Fibroblast of lung (primary cell): ENCODE measurements at places on chromosomes 7 and 10. TPM values are rescaled to one million over a fixed set of nuclear protein-coding genes. Genes with fewer than 3 reads are reported as not detected.
A peak's percentile ranks its signal among the peaks of the same experiment; 100 is the strongest.

KCNH2 gene
- 6.1 and 6.2 TPM in 2 replicates for total RNA-seq

TBL2 gene
- 58.6 and 83.2 TPM in 2 replicates for total RNA-seq

FAM25A gene
- not detected in 2 replicates for total RNA-seq

- DNase-seq: no peak
Observed at GRCh38 chr10:75708060-75708459, 276.6 kb downstream of the LRMDA start.

DNA sequence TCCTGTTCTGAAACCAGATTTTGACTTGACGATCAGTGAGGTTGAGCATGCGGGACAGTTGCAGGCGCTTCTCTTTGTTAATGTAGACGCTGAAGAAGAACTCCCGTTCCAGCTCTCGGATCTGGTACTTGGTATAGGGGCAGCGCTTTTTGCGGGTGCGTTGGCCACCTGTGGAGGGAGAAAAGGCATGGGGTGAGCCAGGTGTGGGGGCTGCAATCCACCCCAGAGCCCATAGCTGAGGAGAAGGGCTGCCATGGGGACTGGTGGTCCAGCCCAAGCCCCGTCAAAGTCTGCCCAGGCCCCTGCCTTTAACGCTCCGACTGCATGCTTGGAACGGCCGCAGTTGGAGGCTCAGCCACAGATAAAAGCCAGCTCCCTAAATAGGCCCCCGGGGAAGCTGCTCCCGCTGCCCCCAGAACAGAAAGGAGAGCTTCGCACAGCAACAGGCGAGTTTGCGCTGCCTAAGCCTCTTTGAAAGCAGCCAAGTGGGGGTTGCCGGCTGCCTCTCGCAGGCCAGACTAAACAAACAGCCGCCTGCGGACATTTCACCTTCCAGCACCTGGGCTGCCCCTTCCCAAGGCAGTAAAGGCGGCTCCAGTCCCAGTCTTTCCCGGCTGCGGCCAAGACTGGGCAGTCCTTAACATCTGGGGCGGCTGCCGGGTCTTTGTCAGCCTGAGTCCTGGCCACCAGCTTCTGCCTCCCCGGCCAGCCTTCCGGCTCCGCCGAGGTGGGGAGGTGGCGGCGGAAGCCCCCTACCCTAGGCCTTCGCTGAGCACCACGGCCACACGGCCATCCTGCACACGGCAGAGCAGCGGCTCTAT, 2.0 kb downstream of the HOXA11 start:
- DNase-seq: no peak

GRCh38 chr10:89206402-89207180, 526 bp downstream of the CH25H start:
- DNase-seq: peak; percentile 39

DNA sequence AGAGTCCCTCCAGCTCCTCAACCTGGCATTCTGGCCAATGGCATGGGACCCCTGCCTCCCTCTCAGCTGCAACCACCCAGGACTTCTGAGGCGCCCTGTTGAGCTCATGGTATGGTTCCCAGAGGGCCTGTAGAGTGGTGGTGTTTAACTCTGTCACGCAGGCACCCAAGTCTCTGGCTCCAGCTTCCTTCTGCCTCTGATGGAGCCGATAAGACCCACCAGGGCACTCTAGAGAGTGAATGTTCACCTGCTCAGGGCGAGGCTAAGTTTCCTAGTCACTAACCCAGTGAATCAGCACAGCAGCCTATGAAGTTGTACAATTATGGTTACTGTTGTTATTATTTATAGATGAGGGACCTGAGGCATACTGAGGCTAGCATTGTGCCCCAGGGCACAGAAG, 120.4 kb downstream of the ZMIZ1 start:
- DNase-seq: no peak

- DNase-seq: no peak
Observed at GRCh38 chr7:36153571-36154097, 580 bp downstream of the EEPD1 start.
